ENCODE measurements at places on chromosomes 12 and 14.

DNA sequence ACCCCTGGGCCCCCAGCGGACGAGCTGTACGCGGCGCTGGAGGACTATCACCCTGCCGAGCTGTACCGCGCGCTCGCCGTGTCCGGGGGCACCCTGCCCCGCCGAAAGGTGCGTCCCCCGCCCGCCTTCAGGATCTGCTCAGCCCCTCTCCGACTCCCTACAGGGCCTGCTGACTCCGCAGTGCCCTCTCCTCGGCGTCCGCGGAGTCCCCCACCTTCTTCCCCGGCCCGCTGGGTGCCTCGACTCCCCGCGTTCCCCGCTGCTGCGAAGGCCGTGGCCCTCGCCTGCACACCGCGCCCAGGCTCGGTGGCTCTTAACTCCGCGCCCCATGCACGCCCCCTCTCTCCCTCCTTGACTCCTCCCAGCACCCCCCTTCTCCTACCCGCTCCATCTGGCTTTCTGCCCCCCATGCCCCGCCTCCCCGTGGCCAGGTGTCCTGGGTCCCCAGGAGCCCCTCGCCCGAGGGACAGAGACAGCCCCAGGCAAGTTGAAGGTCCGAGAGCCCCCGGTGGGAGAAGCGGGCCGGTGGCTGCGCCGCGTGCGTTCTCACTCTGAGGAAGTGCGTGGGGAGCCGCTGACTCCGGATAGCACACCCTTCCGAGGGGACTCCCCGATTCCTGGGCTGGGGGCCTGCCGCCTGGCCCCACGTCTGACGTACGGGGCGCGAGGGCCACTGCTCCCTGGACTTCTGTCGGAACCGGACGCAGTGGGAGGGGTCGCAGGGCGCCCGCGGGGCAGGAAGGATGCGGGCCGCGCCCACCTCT is 594 bp downstream of the TAMALIN start:
- DNase-seq, result no peak

- no peak for DNase-seq
Measured at GRCh38 chr12:57110104-57111030, 795 bp downstream of the STAT6 start.

- no peak for DNase-seq
Measured at GRCh38 chr12:71303199-71303598, 136.4 kb upstream of the LGR5 start.

DNA sequence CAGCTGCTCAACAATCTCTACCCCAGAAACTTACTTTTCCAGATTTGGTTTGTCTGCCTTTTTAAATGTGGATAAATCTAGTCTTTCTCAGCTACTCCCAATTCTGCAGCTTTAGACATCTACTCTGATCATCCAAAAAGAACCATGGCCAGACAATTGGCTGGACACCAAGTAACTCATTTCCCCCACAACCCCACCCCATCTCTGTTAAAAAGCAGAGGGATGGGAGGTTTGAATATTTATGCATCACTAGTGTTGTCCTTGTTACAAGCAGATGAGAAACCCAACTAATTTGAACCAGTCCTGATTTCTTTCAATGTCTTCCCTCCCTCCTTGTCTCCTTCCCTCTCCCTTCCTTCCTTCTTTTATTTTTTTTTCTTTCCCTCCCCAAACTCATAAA is 391.9 kb downstream of the GALC start:
- DNase-seq, result no peak

- DNase-seq, result no peak
Measured at GRCh38 chr14:69363055-69363454, 35.0 kb downstream of the ERH start.

DNA sequence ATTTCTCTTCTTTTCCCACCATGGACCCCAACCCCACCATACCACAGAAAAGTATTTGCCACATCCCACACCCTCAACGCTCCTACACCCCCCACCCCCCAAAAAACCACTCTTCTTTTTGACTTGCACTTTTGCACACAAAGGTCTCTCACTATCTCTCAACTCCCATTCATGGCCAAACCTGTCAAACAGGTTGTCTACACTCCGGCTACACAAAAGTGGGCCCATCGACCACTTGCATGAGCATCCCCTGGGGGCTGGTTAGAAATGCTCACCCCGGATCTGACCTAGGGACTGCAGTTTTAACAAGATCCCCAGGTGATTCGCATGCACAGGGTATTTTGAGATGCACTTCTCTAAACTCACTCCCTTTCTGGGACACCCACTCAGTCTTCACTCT is 248.2 kb downstream of the DPF3 start:
- no peak for DNase-seq

GRCh38 chr12:18932715-18933114 is 194.8 kb downstream of the CAPZA3 start:
- no peak for DNase-seq

DNA sequence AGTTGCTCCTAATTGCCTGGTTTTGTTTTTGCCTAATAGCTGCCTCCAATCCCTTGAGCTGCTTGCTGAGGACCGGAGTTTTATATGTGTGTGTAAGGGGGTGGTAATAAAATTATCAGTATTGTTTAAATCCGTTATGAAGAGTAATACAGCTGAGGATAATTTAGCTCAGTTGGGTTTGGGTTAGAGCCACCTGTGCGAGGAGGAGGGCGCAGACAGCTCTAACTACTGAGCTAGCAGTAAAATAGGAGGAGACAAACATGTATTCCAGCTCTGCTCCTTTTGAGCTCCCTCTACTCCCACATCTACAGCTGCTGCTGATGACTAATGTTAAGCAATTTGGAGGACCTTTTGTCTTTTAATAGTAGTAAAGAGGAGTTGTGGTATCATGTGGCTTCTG is 61.5 kb downstream of the SPATS2 start:
- DNase-seq, result no peak

- DNase-seq, result peak; percentile 88
Measured at GRCh38 chr14:52553671-52554575, 1.3 kb downstream of the GPR137C start.

Data from right renal cortex interstitium (tissue), 3 donors.